Activated naive CD4-positive, alpha-beta T cell (primary cell): ENCODE measurements at places on chromosomes 11 and 22.

- DNase-seq, result no peak
Measured at GRCh38 chr22:17639247-17639741, 737 bp downstream of the BCL2L13 start.

DNA sequence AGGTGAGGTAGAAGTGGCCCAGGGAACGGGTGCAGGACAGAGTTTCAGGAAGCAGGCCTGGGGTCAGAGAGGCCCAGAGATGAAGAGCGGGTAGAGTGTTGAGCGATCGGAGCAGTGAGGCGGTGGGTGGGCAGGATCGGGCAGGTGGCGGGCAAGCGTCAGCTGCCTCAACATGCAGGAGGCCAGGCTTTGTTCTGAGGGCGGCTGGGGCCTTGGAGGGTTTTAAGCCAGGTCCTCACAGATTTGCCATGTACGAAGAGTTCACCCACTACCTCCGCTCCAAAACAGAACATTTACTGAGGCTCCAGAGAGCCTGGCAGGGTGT, 29.4 kb downstream of the FLRT1 start:
- DNase-seq, result no peak

DNA sequence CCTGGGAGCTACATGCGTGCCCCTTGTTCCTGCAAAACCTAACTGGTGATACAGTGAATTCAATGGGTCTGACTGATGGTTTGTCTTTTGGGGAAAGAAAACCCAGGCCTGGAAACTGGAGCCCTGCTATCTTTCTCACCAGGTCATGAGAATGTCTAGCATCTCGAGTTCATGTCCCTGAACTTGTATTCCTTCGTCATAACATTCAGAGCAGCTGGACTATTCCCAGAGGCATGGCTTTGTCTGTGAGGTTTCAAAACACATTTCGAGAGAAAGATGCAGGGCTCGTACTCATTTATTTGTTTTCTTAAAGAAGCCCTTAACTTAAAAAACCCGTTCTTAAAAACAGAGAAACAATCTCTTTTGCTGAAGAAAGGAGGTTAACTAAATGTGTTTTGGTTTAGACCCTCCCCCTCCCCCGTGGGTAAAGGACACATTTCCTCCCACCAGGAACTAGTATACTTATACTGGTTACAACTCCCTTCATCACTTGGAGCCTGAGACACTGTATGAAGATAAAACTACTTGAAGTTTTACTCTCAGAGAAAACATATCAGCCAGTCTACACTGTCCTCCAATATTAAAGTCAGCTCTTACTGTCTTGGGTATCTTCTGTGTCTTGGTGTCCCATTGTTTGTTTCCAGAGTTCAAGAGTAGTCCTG, 43.2 kb downstream of the ME3 start:
- no peak for DNase-seq

- peak; percentile 36 for DNase-seq
Measured at GRCh38 chr11:18012122-18012905, 533 bp downstream of the SERGEF start.

DNA sequence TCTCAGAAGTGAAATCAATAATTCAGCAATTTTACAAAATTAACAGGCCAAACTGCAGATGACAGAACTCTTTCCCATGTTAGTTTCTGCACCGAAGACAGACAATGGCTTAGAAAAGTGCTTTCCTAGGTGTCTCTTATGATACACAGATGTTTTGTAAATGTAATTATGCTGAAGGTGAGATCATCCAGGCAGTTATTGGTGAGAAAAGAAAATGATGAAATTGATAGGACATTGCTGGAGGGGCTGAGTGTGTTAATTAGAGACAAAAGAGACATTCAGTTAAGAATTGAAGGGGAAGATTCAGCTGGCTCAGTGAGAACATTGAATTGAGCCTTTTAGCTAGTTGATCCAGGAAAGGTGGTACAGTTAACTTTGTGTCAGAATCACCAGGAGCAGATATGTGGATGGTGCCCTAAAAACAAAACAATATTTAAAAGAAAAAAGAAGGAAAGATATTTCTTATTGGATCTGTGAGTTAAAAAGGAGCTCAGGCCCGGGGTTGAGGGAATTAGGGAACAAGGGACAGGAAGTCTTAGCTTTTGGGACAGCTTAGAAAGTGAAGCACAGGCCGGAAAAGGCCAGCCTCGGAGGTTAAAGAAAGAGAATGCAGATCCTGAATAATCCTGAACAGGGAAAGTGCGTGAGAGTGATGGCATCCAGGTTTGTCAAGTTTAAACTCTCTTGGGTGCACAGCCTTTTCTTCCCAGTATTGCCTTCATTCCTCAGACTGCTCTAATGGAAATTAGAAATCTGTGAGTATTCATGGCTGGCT, 16.9 kb downstream of the ARHGAP42 start:
- no peak for DNase-seq
